Activated T-cell treated with anti-CD3 and anti-CD28 coated beads for 4 hours (primary cell): ENCODE measurements at places on chromosomes 4 and X.

GRCh38 chr4:120816296-120816965 is 106.1 kb downstream of the PRDM5 start:
- no peak for DNase-seq

- no peak for DNase-seq
These were observed 313.6 kb upstream of the DDX53 start for GRCh38 chrX:22686138-22686541.

DNA sequence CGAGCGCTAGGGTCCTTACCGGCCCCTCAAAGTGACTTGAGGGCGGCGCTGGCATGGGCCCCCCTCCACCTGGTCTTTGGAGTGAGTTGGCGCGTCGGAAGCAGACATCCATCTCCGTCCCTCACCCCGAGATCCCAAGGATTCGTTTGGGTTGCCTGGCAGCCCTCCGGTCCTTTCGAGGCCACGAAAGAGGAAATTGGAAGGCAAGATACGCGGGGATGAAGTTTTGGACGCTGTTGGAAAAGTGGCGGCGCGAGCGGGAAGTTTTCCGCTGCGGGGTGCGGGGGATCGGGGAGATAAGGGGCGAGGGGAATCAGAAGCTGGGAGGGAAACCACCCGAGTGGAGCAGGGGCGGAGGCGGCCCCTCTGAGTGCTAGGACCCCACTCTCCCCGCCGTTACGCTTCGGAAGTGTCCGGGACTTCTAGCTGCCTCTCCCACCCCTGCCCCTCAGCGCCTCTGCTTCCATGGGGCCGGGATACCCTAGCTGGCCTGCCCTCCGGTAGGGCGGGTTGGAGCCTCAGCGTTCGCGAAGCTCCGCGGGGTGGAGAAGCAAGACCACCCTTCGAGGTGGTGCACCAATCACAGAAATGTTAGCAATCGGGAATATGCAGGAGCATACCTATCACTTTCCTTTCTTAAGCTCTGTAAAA is 57.8 kb downstream of the FRMPD3 start:
- no peak for DNase-seq

GRCh38 chr4:44738615-44739014 is 12.3 kb upstream of the GNPDA2 start:
- DNase-seq, result no peak

DNA sequence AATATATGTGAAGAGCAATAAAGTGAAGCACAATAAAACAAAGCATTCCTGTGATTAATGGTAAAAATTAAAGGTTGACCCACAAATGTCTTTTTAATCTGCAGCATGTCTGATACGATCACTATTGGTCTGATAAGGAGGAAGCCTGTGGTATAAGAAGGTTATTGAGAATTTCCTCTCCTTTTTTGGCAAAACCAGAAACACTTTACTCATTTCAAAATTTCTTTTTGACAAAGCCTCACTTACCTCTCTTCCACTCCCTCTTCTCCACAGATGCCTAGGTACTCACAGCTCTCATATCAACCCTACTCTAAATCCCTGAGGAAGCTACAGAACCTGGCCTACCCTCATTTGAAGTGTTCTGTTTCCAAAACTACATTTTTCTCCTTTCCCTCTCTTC is 56.1 kb downstream of the TSPAN5 start:
- DNase-seq, result no peak

DNA sequence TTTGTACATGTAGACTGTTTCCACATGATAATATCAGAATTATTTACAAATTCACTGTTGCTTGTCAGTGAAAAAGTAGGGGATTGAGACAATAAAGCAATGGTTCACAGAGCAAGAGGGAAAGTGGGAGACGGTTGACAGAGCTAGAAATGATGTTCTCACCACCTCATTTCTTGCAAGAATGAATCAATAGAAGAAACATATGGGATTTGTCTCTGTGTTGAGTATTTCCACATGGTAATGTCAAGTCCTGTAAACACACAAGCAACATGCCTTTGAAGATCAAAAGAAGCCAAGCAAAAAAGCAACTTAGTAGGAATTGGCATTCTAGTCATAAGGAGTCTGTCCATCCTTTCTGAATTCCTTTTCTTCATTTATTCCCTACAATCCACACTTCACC is 1806.6 kb upstream of the AGA start:
- no peak for DNase-seq

DNA sequence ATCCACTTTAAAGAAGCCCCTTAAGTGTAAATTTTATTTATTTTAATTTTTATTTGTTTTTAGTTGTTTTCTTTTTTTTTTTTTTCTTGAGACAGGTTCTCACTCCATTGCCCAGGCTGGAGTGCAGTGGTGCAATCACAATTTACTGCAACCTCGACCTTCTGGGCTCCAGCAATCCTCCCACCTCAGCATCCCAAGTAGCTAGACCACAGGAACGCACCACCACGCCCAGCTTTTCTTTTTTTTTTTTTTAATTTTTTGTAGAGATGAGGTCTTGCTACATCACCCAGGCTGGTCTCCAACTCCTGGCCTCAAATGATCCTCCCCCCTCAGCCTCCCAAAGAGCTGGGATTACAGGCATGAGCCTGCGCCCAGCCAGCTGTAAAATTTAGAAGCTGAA is 6.0 kb downstream of the SAT1 start:
- no peak for DNase-seq
